Neural crest cell (in vitro differentiated cells): ENCODE measurements at places on chromosomes 1 and 21.

GRCh38 chr1:48450505-48450904 lies 21.5 kb downstream of the SPATA6 start:
- DNase-seq = no peak

GRCh38 chr1:7292036-7292681 lies 478.9 kb upstream of the VAMP3 start:
- no peak for DNase-seq

GRCh38 chr1:67355745-67356424 lies 48.2 kb downstream of the IL12RB2 start:
- DNase-seq = no peak

DNA sequence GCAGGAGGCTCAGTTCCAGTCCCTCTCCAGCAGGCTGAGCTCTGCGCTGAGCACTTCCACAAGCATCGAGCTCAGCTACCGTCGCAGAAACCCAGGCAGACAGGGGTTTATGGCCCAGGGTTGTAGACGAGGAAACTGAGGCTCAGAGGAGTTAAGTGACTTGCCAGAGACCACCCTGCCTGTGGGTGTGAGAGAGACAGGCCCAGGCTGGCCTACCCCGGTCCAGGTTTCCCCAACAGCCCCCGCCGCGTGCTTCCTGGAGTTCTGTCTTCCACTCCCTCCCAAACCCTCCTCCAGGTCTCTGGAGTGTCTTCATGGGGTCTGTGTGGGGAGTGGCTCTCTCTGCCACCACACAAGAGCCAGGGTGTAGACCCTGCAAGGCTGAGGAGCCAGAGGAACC lies 615.9 kb downstream of the PTPRU start:
- no peak for DNase-seq

- DNase-seq = no peak
Observed at GRCh38 chr1:65235867-65236805, 73.2 kb upstream of the DNAJC6 start.

DNA sequence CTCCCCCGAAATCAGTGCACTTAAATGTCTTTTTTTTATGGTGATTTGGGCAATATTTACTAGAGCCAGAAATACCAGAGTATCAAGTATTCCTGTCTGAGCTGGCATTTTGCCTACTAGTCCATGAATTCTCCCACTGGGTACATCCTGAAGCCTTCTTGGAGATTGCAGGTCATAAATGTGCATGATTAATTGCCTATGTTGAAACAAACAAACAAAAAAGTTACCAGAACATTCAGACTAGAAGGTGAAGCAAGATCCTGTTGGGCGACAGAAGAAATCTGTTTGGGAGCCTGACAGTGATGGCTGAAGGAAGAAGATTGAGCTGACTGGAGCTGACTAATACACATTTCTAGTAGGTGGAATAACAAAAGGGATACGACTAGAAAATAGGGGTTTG lies 127.4 kb upstream of the NRIP1 start:
- DNase-seq = no peak

GRCh38 chr1:183262628-183263200 lies 76.7 kb downstream of the LAMC2 start:
- no peak for DNase-seq

DNA sequence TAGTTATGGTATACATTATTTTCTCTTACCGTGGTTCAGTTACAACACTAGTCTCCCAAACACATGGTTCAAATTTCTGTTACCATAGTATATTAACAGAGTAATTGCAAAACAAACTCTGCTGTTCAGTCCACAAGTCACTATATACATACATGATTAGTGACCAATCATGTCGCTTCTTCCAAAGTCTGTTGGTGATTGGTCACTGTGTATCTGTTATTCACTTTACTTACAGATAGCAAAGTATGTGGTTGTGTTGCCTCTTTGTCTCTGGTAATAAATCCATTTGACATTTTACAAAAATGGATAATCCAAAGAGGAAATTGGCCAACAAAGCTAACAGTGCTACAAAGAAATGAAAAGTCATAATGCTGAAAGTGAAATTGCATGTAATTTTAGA lies 107.2 kb downstream of the RABGAP1L start:
- no peak for DNase-seq

DNA sequence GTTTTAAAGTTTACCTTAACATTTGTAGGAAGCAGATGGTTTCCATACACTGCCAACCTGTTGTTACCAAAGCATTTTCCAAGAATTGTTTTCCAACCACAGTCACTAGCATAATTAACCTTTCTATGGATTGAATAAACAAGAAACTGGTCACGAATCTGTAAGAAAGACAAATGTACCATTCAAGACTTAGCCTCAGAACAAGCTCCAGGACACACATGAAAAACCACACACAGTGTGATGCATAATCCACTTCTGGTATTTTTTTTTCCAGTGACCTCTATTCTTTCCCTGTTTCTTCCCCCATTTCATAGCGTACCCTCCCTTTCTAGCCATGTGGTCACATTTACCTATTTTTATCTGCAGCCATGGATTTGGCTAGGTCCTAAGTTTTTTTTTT lies 29.6 kb upstream of the C1orf87 start:
- DNase-seq = no peak

- DNase-seq = no peak
Observed at GRCh38 chr1:30807318-30808066, 49.9 kb upstream of the LAPTM5 start.

GRCh38 chr1:237911911-237912310 lies 21.2 kb upstream of the ZP4 start:
- DNase-seq = no peak

DNA sequence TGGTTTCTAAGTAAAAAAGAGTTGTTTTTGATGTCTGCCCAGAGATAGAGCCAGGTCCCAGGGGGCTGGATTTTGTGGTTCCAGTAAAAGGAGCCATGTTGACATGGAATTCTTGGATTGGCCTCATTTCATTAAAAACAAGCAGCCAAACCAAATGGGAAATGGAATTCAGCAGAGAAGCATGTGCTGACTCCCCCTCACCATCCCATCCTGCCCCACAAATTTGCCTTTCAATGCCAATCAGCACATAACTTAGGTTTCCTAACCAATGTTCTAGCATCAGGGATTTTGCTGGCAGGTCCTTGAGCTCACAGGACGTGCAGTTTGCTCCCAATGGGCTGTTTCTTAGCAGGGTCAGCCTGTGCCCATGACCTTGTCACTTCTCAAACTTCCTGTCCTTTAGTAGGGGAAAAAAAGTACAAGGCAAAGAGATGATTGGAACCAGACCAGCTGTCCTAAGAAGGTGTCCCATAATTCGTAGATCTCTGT lies 101.5 kb upstream of the GADD45A start:
- no peak for DNase-seq

DNA sequence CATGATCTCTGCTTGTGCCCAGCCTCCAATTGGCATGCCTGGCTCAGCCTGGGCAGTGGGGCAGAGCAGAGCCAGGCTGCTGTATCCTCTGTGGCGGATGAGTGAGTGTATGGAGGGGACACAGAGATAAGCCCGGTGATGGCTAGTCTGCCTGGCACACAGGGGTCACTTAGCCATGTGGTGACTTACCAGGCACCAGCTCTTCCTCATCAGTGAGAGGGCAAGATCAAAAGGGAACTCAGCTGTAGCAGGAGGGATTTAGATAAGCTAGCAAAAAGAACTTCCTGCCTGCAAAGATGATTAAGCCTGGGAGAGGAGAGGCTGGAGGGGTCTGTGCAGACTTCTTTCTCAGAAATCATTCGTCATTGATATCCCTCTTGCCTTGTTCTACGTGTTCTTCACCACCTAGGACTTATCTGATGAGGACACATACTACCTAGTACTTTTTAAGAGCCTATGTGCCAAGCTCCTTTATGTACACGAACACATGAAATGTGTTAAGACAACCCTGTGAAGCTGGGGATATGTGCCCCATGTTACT lies 7.9 kb downstream of the KIF21B start:
- no peak for DNase-seq

DNA sequence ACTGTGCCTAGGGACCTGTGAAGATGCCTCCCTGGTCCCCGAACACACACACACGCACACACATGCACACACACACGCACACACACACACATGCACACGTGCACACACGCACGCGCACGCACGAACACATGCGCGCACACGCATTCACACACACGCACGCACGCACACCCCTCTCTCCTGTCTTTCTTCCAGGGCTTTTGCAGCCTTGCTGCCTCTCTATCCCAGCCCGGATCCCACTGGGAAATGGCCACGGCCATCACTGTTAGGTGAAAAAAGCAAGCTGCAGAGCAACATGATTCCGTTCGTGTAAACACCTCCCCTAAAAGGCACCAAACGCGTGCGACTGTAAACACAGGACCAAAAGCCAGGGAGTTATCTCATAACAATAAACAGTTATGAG lies 39.7 kb downstream of the NKAIN1 start:
- no peak for DNase-seq

DNA sequence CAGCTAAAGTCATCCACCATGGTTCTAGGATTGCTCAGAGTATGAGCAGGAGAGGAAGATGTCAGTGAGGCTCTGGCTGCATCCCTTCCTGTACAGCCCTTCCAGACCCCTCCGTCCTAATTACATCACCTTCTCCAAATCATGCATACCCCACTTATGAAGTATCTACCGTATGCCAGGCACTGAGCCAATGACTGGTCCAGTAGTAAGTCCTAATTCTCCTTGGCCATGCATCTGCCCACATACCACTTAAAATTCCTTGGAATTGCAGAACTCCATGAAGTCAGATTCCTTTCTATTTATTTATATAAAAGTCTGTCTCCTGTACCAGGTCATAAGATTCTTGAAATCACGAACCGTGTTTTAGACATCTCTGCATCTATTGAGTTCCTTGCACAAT lies 106.1 kb downstream of the SEC16B start:
- no peak for DNase-seq

DNA sequence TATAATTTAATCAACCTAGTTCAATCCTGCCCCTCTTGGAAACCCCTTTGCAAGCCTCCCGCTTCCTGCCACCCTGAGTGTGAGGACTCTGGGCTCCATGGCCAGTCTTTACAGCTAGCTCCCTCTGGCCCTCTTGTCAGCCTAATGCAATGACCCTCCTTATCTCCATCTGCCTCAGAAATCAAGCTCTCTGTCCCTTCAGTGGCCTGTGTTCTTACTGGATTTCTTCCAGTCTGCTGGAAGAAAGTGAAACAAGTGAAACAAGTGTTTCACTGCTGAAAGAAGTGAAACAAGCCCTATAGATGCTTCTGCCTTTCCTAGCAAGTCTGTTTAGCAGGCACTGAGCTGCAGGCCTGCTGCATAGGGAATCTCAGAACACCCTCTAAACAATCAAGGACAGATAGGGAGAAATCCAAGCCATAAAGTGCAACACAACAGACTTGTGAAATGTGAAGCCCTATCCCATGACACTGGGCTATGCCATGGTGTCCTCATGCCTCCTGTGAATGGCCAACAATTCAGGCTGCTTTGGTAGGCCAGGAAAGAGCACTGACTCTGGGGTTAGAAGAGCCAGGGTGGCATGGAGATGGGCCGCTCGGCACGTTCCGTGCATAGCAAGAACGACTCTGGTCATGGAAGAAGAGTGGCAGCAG lies 55.9 kb downstream of the FAM163A start:
- DNase-seq = no peak

DNA sequence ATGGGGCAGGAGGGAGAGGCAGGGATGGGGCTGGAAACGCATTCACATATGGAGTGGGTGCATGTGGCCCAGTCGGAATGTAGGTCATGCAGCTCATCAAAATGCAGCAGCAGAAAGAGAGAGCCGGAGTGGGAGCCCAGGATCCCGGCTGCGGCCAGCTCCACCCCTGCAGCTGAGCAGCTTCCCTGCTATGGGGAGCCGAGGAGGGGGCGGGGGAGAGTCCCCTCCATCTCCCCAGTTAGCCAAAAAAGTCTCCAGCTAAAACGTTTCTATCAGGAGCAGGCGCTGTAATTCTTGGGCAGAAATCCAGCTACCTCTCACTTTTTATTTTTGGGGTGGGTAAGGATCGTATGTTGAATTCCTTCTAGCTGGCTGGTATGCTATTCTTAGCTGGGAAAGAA lies 39.7 kb downstream of the MRPL37 start:
- no peak for DNase-seq

GRCh38 chr1:20930427-20930826 lies 143.3 kb upstream of the HP1BP3 start:
- DNase-seq = no peak

GRCh38 chr1:40563266-40563665 lies 31.8 kb downstream of the ZNF684 start:
- no peak for DNase-seq

DNA sequence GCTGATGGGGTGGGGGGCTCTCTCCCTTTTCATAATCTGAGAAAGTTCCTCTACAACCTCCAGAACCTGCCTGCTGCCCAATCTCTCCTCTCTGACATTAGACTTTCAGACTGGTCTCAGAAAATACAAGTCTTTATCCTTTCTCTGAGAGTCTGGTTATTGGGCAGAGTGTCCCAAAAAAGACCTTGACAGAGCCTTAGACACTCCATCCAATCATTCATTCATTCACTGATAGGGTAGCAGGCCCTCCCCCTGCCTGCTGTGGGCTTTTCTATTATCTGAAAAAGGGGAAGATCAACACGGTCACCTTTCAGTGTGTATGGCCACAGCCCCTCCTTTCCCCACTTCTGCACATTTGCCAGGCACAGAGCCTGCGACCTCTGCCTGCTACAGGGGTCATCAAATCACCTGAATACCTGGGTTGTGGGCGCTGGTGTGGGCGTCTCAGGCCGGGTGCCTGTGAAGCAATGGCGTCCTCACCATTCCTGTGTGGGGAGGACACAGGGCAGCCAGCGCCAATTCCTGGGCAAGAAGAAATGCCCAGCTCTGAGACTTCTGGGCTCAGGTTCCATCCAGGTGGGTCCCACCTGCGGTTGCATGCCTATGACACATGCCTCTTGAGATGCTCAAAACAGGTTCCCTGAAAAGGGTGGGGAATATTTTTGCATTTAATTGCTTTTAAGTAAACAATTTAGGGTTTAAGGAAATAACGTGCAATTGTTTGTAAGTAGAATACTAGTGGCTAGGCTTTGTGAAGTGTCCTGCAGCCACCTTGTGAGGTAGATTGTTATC lies 52.8 kb downstream of the ELK4 start:
- no peak for DNase-seq

- no peak for DNase-seq
Observed at GRCh38 chr1:41731516-41732030, 187.1 kb downstream of the HIVEP3 start.

- no peak for DNase-seq
Observed at GRCh38 chr21:42159560-42160110, 59.3 kb upstream of the ABCG1 start.

DNA sequence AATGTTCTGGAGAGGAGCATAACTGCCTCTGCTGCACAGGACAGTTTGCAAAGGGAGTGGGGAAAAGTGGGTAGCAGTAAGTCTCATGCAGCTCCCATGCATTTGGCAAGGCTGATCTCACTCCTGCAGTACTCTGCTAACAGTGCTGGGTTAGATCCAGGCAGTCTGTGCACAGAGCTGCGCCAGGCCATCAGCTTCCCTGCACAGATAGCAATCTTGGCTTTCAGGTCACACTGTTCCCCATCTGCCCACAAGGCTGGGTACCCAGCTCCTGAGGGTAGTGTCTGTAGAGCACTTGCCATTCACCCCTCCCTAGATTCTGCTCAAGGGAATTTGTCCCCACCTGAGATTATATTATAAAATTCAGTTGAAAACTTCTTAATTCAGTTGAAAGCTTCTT lies 72.1 kb downstream of the SH3BGR start:
- DNase-seq = no peak

GRCh38 chr1:102110586-102110985 lies 113.9 kb upstream of the OLFM3 start:
- DNase-seq = no peak

- DNase-seq = no peak
Observed at GRCh38 chr1:97050506-97050905, 328.9 kb downstream of the PTBP2 start.

GRCh38 chr1:229221106-229222019 lies 49.5 kb upstream of the RAB4A start:
- DNase-seq = no peak
